Kidney (tissue), 22 donors: ENCODE measurements at places on chromosomes 4 and X. TPM values are rescaled to one million over a fixed set of nuclear protein-coding genes. Genes with fewer than 3 reads are reported as not detected.

BRS3 gene
- not detected for total RNA-seq

CDX4 gene
- total RNA-seq, result not detected

KLF8 gene
- 25.3 TPM for total RNA-seq

DNA sequence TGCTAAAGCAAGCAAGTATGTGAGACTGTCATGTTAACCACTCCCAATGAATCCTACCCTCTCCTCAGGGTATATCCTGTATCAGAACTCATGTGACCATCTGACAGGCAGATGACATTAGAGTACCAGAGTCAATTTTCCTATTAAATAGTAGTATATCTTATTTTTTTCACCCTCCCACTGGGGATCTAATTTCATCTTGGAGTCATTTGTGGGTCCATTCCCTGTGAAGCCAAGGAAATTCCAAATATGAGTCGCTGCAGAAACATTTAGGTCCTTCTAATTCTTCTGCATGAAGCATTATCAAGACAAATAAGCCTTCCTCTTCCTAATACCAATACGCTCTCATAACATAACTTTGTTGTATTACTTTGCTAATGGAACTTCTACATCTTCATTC lies 52.2 kb upstream of the BLTP1 start:
- no peaks in the 10 kb centered on the region for H3K36me3 ChIP-seq
- H3K4me3 ChIP-seq, result no peak overlapping the region
- H3K27ac ChIP-seq, result no peak overlapping the region

GRCh38 chr4:56742080-56742871 lies 61.2 kb upstream of the HOPX start:
- H3K4me1 ChIP-seq, result no peaks in the 10 kb centered on the region
- H3K36me3 ChIP-seq, result no peaks in the 10 kb centered on the region
- H3K27me3 ChIP-seq, result no peaks in the 10 kb centered on the region
- no peak overlapping the region for H3K4me3 ChIP-seq
